Fibroblast of the aortic adventitia (primary cell): ENCODE measurements at places on chromosomes 12 and 14. TPM values are rescaled to one million over a fixed set of nuclear protein-coding genes. Genes with fewer than 3 reads are reported as not detected.

The KRT80 gene
- total RNA-seq = 0.25 and 0.36 TPM in 2 replicates

The SLC16A7 gene
- total RNA-seq = 38.2 and 170 TPM in 2 replicates

The RD3L gene
- not detected in 2 replicates for total RNA-seq

The FGF6 gene
- total RNA-seq = not detected in 2 replicates

The MFAP5 gene
- 220 and 259 TPM in 2 replicates for total RNA-seq

The KCNJ8 gene
- 2.1 and 5.6 TPM in 2 replicates for total RNA-seq

The SERPINA3 gene
- total RNA-seq = 5.3 and 13.6 TPM in 2 replicates

The CRACR2A gene
- 4.8 and 16.8 TPM in 2 replicates for total RNA-seq

The IRAK3 gene
- 20.0 and 21.4 TPM in 2 replicates for total RNA-seq

The CCDC60 gene
- total RNA-seq = not detected in 2 replicates

The TAS2R9 gene
- total RNA-seq = 0.09 TPM in 1 of 2 replicates, not detected in the other

The NANOG gene
- under 0.01 and 0.16 TPM in 2 replicates for total RNA-seq

The LRRC43 gene
- 0.74 and 3.5 TPM in 2 replicates for total RNA-seq

The REM2 gene
- 0.09 TPM in 1 of 2 replicates, not detected in the other for total RNA-seq

The SALL2 gene
- total RNA-seq = 5.3 and 9.0 TPM in 2 replicates

The NINJ2 gene
- total RNA-seq = 0.45 TPM in 1 of 2 replicates, not detected in the other

The GARIN6 gene
- total RNA-seq = not detected in 2 replicates

The MIP gene
- total RNA-seq = not detected in 2 replicates

The INF2 gene
- 38.3 and 64.0 TPM in 2 replicates for total RNA-seq

The IRF9 gene
- 43.8 and 63.1 TPM in 2 replicates for total RNA-seq

The ACRBP gene
- 0.36 and 0.49 TPM in 2 replicates for total RNA-seq

The TTC7B gene
- total RNA-seq = 24.9 and 50.9 TPM in 2 replicates

The WIF1 gene
- total RNA-seq = under 0.01 TPM in 1 of 2 replicates, not detected in the other

The BCL7A gene
- total RNA-seq = 3.2 and 12.2 TPM in 2 replicates

The LALBA gene
- not detected in 2 replicates for total RNA-seq
